ENCODE measurements at places on chromosomes 6 and 20. TPM values are rescaled to one million over a fixed set of nuclear protein-coding genes. Genes with fewer than 3 reads are reported as not detected.

Gene SLC9A8
- 10.5 TPM for total RNA-seq

Gene CCR6
- not detected for total RNA-seq

- H3K4me1 ChIP-seq, result no peaks in the 10 kb centered on the region
- H3K27me3 ChIP-seq, result peaks cover 4% of the 10 kb centered on the region
- H3K27ac ChIP-seq, result no peak overlapping the region
- no peak for DNase-seq
These were observed 233.3 kb downstream of the PREX1 start for GRCh38 chr20:48594533-48594932.

DNA sequence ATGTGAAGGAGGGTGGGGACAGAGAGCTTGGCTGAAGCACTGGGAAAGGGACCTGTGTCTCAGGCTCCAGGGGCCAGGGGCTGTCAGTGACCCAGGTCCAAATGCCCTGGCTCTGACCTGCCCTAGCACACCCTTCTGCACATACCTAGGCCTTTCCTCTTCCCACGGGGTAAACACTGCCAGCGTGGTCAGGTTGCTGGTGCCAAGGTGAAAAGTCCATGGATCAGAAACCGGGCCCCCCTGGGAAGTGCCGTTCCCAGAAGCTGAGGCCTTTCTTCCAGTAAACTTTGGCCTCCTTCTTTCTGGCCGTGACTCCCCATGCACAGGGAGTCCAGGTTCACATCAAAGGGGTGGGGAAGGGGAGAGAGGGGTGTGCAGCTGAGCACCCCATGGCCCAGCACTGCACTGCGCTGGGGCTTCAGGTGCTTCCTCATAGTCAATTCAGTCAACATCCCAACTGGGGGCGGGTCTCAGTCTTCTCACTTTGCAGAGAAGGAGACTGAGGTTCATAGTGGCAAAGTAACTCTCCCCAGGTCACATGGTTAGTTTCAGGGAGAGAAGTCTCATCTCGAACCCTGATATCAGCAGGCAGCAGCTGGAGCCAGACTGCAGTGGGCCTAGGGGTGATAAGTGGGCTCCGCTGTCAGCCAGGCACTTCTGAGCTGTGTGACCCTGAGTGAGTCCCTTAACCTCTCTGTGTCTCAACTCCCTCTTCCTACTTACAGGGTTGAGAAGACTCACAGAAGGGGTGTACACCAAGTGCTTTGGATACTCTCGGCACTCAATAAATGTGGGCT, 17.0 kb downstream of the PCK1 start:
- peaks cover 3% of the 10 kb centered on the region for H3K4me1 ChIP-seq
- no peak overlapping the region for H3K27ac ChIP-seq
- H3K36me3 ChIP-seq, result no peaks in the 10 kb centered on the region
